NCI-H2107 (cell line): ENCODE measurements at places on chromosomes 11 and 22.

DNA sequence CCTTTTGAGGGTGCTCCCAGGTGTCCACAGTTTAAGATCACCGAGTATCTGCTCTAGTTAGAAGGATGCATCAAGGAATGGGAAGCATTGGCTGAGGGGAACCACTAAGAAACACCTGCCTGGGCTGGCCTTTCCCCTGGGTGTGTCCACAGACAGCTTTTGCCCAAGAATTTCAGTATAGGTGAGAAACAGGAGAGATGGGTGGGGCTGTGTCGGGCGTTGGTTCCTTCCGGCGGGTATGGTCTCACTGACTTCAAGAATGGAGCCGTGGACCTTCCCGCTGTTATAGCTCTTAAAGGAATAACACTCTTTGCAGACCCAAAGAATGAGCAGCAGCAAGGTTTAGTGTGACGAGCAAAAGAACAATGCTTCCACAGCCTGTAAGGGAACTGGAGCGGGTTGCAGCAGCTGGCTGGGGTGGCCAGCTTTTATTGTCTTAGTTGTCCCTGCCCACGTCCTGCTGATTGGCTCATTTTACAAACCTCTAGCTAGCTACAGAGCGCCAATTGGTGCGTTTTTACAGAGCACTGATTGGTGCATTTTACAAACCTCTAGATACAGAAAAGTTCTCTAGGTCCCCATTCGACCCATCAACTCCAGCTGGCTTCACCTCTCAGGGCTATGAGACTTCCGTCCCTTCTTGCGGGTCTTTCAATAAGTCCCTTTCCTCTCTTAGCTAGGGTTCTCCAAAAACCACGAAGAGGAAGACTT lies 2.4 kb downstream of the FADS1 start:
- no peak for DNase-seq

DNA sequence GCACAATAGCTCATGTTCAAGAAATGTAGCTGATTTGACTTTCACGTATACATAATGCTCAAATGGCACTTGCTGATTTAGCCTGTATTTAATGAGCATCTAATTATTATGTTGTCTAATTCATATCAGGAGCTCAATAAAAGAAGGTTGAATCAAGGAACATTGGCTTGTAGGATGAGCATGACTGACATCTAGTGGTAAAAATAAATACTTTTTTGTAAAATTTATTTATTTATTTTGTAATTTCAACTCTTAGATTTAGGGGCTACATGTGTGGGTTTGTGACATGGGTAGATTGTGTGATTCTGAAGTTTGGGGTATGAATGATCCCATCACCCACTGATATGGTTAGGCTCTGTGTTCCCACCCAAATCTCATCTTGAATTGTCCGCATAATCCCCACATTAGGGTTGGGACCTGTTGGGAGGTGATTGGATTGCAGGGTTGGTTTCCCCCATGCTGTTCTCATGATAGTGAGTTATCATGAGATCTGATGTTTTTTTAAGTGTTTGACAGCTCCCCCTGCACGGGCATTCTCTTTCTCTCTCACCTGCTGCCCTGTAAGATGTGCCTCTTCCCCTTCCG lies 1.7 kb upstream of the OR52E5 start:
- DNase-seq: no peak

GRCh38 chr11:105361651-105362050 lies 222.1 kb upstream of the CARD18 start:
- DNase-seq: no peak

DNA sequence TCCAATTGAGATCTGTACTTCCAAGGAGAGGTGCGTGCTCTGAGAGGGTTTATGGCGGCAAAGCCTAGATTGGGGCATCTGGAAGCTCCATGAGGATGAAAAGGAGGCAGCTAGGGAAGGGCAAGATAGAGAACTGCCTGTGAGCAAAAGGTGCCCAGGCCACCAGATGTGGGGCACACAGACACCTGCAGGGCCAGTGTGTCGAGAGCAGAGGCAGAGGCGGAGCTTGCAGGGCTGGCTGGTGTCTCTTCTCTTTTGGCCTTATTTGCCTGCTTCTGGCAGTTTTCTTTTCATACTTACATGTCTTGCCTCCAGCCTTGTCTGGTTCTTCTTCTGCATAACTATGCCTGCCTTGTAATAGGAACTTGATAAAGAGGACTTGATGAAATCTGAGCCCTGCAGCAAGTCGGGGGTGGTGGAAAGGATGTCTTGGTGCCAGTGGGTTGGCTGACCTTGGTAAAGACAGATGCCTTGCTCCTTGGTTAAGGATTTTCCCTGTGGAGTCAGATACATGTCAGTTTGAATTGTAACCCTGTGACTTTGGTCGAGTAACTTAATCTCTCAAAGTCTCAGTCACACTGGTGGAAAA lies 680.3 kb downstream of the NTM start:
- DNase-seq: no peak

- DNase-seq: no peak
These were observed 4.6 kb upstream of the BIRC3 start for GRCh38 chr11:102312667-102313066.

DNA sequence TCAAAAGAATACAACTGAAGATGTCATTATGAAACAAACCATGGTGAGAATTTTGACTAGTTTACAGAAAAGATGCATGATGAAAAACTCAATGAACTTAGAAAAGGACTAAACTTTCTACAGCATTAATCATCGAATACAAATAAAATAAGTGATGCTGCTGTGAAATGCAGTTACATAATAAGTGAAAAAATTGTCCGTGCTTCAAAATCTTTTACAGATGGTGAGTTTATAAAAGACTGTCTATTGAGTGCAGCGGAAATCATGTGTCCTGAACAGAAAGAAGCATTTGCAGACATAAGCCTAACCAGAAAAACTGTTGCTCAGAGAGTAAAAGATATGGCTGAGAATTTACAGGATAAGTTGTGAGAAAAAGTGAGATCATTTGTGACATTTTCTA lies 33.8 kb downstream of the NEAT1 start:
- no peak for DNase-seq

GRCh38 chr22:41713004-41713403 lies 13.7 kb downstream of the MEI1 start:
- no peak for DNase-seq

DNA sequence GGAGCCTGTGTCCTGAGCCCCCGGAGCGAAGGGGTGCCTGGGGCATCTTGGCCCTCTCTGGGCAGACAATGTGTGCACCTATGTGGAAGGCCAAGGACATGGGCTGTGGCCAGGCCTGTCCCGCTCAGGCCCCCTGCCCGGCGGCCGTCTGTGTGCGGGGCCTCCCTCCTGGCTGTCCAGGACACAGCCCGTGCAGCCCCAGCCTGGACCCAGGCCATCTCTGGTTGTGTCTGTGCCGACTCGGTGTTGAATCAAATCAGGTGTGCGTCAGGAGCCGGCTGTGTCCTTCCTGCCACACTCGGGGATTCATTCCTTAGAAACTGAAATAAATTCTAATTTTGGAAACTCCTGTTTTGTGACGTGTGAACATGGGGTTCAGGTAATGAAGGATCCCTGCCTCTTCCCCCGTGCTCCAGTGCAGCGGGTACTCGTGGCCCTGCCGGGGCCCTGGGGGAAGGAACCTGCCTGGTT lies 1.5 kb upstream of the SELENOO start:
- DNase-seq: no peak

GRCh38 chr11:115129473-115130289 lies 374.5 kb downstream of the CADM1 start:
- no peak for DNase-seq

DNA sequence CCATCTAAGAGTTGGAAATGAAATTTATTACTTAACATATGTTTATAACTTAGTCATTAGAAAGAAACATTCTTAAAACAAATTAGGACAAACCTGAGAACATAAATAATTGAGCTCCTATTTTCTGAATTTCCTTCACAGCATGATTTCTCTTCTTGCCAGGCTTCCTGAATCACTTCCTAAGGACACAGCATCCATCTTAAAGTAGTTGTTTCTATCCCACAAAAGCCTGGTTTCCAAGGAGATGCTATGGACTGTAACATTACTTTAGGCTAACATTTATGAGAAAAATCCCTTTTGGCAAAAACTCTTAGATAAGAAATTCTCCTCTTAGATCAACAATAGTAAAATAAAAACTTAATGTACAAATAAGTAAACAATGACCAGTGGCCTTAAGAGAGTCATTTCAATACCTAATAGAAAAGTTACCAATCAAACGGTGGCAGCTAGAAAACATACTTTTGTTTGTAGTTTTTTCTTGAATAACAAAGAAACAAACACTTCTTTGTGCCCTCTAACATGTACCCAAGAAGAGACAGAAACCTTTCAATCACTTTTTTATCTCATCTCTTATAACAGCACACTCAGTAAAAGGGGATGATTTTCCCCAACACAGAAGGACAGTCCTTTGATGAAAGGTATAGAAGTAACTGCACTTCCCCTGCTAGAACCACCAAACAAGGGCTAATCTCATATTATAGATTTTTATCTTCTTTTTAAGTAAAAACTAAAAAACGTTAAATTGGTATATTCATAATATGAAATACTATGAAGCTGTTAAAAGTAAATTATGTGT lies 74.5 kb downstream of the TTC28 start:
- no peak for DNase-seq

- DNase-seq: no peak
These were observed 42.1 kb upstream of the KLHL35 start for GRCh38 chr11:75474878-75475766.

GRCh38 chr11:869399-870126 lies 26.9 kb downstream of the TSPAN4 start:
- DNase-seq: no peak

GRCh38 chr22:25759825-25760231 lies 17.8 kb downstream of the MYO18B start:
- DNase-seq: no peak

DNA sequence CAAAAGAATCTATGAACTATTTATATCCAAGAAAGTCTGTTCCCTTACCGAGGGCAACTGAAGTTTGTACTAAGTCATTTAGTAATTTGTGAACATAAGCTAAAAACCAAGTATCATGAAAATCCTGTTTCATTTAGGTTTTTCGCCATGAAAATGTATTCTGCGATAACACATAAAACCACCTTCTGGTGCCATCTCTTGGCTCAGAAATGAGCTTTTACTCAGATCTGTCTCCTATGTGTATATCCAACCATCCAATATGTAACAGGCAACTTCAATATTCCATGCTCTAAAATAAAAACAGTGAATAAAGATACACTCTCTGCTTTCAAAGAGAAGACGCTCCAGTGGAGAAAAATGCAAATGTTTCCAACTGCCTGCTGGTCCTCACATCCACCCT lies 118.1 kb upstream of the BID start:
- no peak for DNase-seq

DNA sequence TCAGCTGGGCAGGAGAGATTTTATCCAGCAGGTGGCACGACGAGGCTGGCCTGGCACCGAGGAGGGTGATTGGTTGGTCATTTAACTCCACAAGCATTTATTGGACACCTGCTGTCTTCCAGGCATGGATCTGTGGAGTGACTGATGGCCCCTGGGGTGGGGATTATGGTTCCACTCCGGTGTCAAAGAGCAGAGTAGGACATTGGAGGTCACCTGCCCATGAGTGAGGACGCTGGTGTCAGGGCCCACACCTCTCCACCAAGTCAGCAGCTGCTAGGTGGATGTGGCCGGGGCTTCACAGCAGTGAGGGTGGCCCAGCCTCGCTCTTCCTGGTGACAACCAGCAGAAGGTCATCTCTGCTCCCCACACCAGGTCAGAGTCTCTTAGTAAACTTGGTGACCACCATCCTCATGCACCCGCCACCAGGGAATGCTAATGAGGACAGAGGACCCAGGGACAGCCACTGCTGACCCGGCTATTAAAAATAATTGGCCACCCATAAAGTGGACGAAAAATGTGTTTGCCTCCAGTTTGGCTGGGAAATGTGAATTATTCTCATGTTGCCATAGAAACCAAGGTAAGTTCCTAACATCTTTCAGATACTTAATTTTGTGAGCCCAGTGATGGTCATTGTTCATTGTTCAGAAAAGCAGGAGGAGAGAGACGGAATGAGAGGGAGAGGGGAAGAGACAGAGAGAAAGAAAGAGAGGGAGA lies 428.7 kb downstream of the TBC1D22A start:
- DNase-seq: no peak

DNA sequence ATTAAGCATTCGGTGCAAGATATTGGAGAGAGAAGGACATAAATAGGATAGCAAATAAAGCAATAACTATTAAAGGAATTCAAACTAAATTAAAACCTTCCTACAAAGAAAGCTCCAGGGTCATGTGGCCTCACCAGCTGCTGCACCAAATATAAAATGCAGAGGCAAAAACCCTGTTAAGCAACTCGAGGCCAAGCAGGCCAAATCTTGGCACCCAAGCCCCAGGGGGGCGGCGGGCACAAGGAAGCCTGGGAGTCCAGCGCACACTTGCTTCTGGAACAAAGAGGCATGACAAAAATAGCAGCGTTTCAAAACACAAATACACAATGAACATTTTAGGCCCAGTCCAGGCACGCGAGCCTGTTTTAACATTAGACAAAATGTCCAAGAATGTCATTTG lies 20.8 kb downstream of the KRTAP5-6 start:
- no peak for DNase-seq

DNA sequence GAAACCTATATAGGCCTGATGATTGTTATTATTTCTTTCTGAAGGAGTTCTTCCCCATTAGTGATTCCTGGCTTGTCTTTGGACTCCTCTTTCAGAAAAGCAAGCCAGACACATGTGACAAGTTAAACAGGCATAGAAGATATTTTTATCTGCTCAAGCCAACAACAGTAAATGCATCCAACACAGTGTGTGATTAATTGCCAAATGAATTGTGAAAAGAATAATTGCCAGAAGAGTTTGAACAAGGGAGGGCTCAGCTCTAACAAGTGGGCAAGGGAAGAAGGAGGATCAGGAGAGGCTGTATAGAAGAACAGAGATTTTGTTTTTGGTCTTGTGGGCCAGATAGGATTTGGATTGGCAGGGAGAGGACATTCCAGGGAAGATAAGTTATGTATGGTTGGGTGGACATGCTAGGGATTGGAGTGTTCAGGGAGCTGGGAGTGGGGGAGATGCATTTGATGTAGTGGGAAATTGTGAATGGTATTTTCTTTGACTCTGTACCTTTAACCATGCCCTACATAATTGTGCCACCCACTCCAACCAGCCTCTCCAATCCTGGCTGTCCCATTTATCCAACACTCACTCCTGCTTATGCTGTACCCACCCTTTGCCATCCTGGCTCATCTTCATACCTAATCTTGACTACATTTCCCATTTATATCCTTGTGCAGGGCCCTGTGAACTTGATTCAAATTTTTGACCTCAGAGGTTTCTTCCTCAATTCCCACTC lies 172.8 kb downstream of the RRAS2 start:
- DNase-seq: no peak

GRCh38 chr22:24695561-24696511 lies 78.7 kb downstream of the PIWIL3 start:
- DNase-seq: no peak
